NCI-H748 treated with DMSO at 0.1 percent for 48 hours (cell line): ENCODE measurements at places on chromosomes 16 and 17.
A peak's percentile ranks its signal among the peaks of the same experiment; 100 is the strongest.

DNA sequence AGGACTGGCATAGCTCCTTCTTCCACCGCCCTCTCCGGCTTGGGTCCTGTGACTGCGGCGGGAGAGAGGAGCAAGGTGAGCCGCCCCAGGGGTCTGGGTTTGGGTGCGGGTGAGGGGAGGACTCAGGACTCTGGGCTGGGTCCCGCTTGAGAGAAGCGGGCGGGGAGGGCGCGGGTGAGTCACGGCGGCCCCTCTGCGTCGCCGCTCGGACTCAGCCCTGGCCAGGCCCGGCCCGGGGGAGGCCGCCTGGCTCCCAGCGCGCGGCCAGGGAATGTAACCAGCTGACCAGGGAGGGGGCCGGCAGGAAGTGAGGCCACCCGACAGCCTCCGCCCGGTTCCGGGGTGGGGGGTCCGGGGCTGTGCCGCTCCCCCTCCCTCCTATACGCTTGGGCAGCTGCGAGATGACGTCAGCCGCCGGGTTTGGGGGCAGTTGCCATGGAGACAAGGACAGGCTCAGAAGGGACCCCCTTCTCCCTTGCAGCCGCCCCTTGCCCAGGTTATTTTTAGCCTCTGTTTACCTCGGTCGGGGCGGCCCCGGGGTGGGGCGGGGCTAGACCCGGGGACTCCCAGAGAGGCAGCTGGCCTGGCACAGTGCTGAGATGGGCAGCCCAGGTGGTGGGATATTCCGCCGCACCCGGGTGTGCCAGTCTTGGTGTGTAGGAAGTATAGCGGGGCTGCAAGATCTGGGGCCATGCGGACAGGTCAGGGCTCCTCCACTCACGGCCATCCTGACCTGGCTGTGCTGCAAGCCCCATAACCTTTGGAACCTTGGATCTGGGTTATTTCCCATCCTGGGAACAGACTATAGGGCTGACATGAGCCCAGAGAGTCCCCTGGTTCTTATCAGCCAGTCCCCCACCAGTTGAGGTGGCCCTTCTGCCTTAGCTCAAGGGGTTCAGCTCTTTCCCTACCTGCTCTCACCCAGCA lies 1.6 kb downstream of the RIPOR1 start:
- DNase-seq: no peak

GRCh38 chr17:28946239-28946638 lies 5.1 kb downstream of the PHF12 start:
- no peak for DNase-seq

- DNase-seq: no peak
These were observed 42.4 kb upstream of the LONP2 start for GRCh38 chr16:48201515-48202201.

DNA sequence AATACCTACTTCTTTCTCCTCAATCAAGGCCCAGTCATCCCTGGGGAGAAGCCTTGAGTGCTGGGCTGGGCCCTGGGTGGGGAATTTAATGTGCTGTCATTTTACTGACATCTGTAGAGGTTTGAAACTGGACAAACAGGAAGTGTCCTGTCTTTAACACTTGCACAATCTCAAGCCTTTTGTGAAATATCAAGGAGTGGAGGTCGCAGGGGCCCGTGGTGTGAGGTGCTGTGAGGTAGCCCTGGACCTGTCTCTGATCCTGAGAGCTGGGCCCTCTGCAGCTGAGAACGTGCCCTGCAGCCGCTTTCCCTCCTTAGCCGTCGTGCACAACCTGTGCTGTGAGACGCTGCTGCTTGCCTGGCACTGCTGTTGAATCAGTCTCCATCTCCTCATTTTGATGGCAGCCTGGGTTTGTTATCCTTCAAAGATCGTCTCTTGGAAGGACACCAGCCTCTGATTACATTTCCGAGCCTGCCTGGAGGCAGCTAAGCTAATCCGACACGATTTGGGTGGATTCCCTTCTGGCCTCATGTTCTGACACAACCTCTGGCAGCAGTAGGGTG lies 29.9 kb downstream of the SMARCE1 start:
- no peak for DNase-seq

- no peak for DNase-seq
These were observed 45.3 kb downstream of the C17orf58 start for GRCh38 chr17:67950945-67951344.

- DNase-seq: no peak
These were observed 25.3 kb downstream of the IKZF3 start for GRCh38 chr17:39838784-39839183.

DNA sequence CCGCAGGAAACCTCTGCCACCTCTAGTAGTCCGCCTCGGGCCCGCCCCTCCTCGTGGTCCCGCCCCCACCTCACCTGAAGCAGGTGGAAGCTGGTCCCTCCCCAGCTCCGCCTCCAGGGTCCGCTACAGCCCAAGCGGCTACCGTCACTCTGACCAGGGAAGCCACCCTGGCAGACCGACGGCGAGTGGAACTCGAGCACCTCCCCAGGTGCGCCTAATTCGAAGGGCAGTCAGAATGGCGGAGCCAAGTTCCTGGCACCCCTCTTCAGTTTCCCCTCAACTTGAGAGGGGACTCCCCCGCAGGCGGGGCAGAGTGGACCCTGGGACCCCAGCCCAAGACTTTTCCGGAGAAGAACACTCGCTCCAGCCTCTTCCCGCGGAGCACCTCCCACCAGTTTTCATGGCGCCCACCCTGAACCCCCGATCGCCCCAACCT lies 507 bp downstream of the FHOD1 start:
- peak; percentile 36 for DNase-seq

DNA sequence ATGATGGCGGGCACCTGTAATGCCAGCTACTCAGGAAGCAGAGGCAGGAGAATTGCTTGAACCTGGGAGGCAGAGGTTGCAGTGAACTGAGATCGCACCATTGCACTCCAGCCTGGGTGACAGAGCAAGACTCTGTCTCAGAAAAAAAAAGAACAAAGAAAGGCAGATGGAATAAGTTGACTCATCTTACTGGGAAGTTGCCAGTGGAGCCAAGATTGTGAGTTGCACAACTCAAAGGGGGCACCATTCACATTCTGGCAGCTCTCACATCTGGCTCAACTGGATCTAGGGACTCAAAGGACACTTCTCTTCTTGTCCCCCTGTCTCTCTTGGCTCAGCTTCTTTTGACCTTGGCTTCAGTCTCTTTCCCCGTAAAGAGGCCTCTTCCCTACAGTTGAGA lies 53.7 kb upstream of the ETV4 start:
- DNase-seq: no peak

- DNase-seq: peak; percentile 13
These were observed at the start of gene HAP1 for GRCh38 chr17:41734139-41734948. TSS of gene HAP1 (minus strand) at chr17:41734643. CDS start at chr17:41734634, 9 bp downstream.

DNA sequence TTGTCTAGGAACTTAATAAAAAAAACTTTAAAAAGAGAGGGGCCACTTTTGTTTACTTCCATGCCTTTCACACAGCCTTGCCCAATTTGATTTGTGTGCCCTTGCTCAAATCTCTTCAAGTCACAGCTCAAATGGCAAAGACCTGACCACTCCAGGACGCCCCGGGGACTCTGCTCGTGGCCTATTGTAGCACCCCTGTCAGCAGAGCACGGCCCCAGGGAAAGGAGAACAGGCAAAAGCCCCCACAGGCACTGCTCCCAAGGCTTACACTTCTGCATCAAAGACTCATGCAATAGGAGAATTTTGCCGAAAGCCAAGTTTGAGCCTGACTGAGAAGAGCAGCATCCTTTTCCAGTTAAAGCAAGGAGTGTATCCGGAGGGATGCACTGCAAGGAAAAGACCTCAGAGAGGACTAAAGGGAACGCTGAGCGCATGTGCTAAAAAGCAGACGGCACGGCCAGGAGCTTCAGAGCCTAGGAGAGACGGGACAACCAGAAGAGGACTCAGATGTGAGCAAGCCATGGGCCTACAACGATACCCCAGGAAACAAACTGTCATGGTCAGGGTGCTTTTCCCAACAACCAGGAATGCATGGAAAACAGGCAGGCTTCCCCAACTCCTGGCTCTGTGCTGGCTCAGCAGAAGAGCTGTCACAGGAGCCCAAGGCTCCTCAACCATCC lies 8.2 kb downstream of the CREBBP start:
- DNase-seq: no peak

GRCh38 chr17:37358098-37358829 lies 17.5 kb upstream of the C17orf78 start:
- DNase-seq: peak; percentile 54

GRCh38 chr17:7107012-7107754 lies 7.4 kb downstream of the ASGR2 start:
- DNase-seq: peak; percentile 42
